Esophagus squamous epithelium (tissue), 5 donors: ENCODE measurements at places on chromosomes 12 and 14.
A peak's percentile ranks its signal among the peaks of the same experiment; 100 is the strongest.

DNA sequence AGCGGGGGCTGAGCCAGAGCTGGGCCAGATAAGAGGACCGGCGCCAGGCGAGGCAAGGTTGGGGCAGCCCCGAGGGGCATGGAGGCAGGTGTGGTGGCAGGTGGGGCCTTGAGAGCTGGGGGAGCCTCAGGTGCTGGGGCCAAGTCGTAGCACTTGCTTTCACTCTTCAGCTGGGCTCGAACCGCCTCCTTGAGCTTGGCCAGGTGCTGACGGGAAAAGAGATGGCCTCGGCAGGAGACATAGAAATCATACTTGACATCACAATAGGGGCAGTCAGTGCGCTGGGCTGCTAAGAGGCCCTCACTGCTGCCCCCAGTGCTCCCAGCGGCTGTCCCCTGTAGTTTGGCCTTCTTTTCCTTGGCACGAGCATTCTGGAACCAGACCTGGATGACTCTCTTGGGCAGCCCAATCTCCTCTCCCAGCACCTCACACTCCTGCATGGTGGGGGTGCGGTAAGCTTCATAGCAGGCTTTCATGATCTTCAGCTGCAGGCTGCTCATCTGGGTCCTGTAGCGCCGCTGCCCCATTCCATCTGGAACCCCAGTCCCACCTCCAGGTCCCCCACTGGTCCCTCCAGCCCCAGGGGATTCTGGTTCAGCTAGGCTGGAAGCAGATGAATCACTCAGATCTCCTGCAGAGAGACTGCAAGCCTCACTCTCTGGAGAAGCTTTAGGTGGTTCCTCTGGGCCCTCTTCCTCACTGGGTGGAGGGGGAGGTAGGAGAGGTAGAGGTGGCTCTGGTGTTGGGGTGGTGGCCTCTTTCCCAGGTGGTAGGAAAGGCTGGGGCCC, 28.1 kb downstream of the ZFHX2 start:
- no peaks in the 10 kb centered on the region for H3K4me1 ChIP-seq
- H3K27ac ChIP-seq: no peak overlapping the region
- H3K27me3 ChIP-seq: no peaks in the 10 kb centered on the region
- no peaks in the 10 kb centered on the region for H3K36me3 ChIP-seq
- DNase-seq: no peak
- H3K4me3 ChIP-seq: no peak overlapping the region

DNA sequence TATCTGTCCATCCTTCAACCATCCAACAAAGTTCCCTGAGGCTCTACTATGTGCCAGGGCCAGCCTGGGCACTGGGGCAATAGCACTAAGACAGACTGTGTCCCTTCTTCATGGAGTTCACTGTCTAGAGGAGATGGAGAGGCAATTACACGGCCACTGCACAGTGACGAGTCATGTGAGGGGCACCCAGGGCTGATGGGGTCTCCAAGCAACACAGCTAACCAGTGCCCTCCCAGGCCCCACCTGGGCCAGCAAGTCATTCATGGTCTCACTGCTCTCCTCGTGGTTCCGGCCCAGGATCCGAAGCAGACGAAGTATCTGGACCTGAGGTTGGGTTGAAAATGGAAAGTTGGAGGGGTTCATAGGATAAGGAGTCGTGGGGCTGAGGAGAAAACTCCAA, 2.7 kb downstream of the AP1G2 start:
- H3K36me3 ChIP-seq: peaks cover 11% of the 10 kb centered on the region
- H3K27me3 ChIP-seq: no peaks in the 10 kb centered on the region
- no peak overlapping the region for H3K27ac ChIP-seq
- H3K4me3 ChIP-seq: no peak overlapping the region
- peaks cover 16% of the 10 kb centered on the region for H3K4me1 ChIP-seq
- DNase-seq: no peak

GRCh38 chr12:32454075-32454474, 54.7 kb downstream of the FGD4 start:
- H3K4me3 ChIP-seq: no peak overlapping the region
- no peak for DNase-seq

GRCh38 chr14:101480747-101481530, 80.4 kb upstream of the DIO3 start:
- peaks cover 3% of the 10 kb centered on the region for H3K4me1 ChIP-seq
- H3K27ac ChIP-seq: peak overlapping the region; percentile 84
- H3K36me3 ChIP-seq: no peaks in the 10 kb centered on the region

DNA sequence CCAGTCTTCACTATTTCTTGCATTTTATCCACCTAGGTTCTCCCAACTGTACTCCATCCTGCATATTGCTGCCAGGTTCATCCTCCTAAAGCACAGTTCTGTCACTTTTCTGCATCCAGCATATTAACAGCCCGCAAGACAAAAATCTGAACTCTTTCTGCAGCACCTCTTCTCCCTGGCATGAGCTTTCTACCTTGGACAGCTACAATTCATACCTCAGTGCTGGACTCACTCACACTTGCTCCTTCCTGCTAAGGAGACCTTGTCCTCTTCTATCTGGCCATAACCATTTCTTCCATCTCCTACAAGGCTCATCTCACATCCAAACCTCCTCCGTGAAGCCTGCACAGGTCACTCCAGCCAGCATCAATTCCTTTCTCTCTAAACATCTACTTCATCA, 170.1 kb upstream of the GRIP1 start:
- H3K36me3 ChIP-seq: no peaks in the 10 kb centered on the region
- no peak overlapping the region for H3K4me3 ChIP-seq
- H3K4me1 ChIP-seq: no peaks in the 10 kb centered on the region
- H3K27ac ChIP-seq: no peak overlapping the region
- H3K27me3 ChIP-seq: no peaks in the 10 kb centered on the region
- no peak for DNase-seq

DNA sequence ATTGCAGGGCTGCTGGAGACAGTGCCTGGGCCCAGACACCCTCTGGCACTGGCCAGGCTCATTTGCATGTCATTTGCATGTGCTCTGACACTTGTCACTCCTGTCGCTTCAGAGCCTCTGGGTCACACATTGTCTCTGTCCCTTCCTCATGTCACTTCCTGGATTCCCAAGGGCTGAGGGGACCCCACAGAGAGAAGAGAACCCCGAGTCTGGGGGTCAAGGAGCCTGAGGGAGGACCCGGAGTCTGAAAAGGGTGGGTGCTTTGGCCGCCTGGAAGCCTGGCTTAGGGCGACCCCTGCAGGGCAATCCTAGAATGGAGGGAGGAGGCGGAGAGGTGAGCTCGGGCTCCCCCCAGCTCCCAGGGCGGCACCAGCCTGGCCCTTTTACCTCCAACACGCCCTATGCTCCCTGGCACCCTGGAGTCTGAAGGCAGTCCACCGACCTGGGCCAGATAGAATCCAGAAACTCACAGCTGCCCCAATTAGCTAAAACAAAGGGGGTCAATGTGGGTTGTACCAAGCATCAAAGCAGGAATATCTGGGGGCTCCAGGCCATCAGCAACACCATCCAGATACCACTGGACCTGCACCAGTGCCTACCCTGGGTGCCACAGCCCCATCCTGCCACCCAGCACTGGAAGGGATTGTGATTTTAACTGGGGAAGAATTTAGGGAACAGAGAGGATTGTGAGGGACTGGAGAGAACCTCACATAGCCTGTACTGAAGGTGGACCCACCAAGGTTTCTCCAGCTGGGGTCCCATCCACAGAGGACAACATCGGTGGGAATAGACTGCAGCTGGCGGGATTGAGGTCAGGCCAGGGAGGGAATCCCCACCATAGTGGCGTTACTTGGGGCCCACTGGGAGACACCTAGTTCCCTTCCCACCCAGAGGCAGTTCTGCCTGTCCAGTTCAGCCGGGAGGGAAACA, 21.8 kb upstream of the KRT78 start:
- H3K4me3 ChIP-seq: no peak overlapping the region
- H3K36me3 ChIP-seq: no peaks in the 10 kb centered on the region
- H3K4me1 ChIP-seq: peaks cover 62% of the 10 kb centered on the region
- no peak for DNase-seq

DNA sequence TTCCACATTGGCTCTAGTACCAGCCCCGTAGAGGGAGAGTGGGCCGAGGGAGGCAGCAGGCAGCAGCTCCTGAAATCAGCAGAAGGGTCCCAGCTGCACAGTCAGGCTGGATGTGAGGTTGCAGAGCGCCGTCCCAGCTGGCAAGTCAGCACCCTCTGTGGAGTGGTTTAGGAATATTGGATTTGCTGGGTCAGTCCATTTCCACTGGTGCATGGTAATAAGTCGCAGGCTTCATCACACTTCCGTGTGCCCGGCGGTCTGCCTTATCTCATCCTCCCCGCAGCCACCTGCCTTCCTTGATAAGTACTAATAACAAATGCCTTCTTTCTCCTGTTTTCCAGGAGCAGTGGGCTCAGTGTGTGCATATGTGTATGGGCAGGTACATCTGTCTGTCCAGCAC, 112.9 kb downstream of the TSPAN9 start:
- H3K4me3 ChIP-seq: no peak overlapping the region
- no peak overlapping the region for H3K27ac ChIP-seq
- DNase-seq: no peak
- no peaks in the 10 kb centered on the region for H3K4me1 ChIP-seq
- no peaks in the 10 kb centered on the region for H3K27me3 ChIP-seq
